ENCODE measurements at places on chromosomes 5 and 9.

- no peak for DNase-seq
These were observed 28.2 kb upstream of the LPAR1 start for GRCh38 chr9:111066468-111066867.

DNA sequence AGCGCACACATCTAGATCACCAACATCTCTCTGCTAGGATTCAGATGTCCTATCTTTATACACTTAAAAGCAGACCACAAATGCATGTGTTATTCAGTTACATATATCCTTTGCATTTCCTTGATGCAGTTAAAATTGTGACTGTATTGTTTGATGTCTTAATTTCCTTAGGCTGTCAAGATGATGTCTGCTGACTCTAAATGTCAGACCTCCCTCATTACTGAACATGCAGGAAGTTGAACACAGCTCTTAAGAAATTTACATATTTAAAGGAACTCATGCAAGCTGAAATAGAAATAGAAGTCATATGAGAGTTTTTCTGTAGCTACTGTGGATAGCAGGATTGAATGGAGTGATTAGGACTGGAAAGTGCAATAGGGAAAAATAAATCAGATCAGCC, 336.5 kb upstream of the SEMA6A start:
- DNase-seq, result no peak

GRCh38 chr5:1555011-1555807, 31.4 kb upstream of the LPCAT1 start:
- DNase-seq, result no peak

GRCh38 chr5:73438645-73439470, 9.7 kb downstream of the FOXD1 start:
- no peak for DNase-seq

DNA sequence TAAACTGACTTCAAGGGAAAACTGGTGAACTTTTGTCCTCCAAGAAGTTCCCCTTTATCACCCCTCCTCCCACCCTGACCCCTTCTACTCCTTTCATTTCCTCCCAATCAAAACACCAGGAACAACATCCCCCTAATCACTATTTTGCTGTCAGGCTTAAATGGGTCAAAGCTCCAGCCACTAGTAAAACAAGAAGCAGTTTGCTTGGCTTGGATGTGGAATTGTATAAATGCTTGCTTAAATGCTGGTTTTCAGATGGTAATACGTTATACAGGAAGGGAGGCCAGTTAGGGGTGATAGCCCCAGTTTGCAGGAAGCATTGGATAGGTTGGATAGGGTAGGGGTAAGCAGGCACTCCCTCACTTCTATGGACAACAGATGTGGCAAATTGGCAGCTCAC, 473.6 kb downstream of the AGTPBP1 start:
- DNase-seq, result no peak

GRCh38 chr9:131721076-131721475, 18.8 kb downstream of the RAPGEF1 start:
- DNase-seq, result no peak

- DNase-seq, result no peak
These were observed 35.6 kb upstream of the NSMF start for GRCh38 chr9:137494550-137495351.

- DNase-seq, result no peak
These were observed 459.6 kb downstream of the RAB3C start for GRCh38 chr5:59042201-59043055.

- no peak for DNase-seq
These were observed 13.2 kb downstream of the MED27 start for GRCh38 chr9:132066511-132066910.

DNA sequence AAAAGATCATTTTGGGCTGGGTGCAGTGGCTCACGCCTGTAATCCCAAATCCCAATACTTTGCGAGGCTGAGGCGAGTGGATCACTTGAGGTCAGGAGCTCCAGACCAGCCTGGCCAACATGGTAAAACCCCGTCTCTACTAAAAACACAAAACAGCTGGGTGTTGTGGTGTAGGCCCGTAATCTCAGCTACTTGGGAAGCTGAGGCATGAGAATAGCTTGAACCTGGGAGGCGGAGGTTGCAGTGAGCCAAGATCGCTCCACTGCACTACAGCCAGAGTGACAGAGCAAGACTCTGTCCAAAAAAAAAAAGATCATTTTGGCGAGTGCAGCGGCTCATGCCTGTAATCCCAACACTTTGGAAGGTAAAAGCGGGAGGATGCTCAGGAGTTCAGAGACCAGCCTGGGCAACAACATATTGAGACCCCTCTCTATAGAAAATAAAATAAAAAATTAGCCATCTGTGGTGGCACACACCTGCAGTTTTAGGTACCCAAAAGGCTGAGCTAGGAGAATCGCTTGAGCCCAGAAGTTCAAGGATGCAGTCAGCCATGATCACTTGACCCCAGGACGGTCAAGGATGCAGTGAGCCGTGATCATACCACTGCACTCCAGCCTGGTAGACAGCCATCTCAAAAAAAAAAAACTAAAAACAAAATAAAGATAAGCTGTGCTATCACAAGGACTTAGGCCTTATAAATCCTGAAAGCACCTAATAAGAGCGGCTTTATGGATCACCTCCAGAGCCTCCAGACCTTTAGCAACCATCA, 16.2 kb downstream of the PPP2CA start:
- DNase-seq, result no peak

DNA sequence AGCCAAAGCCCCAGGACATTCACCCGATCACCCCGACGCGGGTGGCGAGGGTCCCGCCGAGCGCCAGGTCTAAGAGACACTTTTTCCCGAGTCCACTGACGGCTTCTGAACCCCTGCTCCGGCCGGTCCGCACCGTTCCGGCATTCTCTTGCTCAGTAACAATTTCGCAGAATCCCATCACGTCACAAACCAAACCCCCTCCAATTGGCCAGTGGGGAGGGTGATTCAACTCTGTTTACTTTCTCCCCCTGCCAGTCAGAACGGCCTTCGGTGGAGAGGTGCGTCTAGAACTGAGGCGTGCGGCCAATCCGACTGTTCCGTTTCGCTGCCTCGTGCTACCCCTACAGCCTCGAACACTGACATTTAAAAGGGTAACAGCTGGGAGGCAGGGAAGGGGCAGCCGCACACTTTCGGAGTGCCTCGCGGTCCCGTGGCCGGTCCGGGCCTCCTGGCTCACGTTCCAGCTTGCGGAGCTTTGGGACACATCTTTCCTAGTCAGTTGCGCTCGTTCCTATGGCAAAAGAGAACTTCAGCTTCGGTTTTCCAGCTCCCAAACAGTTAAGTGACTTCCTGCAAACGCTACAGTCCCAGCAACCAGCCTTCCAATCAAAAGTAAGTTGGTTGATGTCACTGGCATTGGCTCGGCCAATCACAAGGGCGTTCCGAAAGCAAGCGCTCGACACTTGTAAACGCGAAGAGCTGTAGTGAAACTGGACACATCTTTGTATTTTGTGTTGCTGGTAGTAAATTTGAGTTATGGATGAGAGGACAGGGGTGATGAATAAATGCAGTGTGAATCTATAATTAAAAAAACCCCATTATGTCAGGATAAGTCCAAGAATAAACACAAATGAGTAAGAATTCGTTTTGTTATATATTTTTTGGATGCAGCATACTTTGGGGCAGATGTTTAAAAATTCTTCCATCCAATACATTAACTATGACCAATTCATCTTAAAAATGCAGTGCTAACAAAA, at the start of gene KLF9:
Gene KLF9, minus strand, starts transcription at position 859 of the 977 bp plus-strand sequence. CDS start 1,294 bp downstream, outside the sequence.
- peak; percentile 85 for DNase-seq

DNA sequence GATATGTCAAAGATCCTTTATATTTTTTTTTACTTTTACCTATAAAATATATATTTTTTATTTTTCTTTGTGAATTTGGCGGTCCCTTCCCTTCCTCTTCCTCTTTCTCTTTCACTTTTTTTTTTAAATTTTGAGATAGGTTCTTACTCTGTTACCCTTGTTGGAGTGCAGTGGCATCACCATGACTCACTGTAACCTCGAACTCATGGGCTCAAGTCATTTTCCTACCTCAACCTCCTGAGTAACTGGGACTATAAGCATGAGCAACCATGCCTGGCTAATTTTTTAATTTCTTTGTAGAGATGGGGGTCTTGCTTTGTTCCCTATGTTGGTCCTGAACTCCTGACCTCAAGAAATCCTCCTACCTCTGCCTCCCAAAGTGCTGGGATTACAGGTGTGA, 258.0 kb upstream of the CLINT1 start:
- DNase-seq, result no peak

DNA sequence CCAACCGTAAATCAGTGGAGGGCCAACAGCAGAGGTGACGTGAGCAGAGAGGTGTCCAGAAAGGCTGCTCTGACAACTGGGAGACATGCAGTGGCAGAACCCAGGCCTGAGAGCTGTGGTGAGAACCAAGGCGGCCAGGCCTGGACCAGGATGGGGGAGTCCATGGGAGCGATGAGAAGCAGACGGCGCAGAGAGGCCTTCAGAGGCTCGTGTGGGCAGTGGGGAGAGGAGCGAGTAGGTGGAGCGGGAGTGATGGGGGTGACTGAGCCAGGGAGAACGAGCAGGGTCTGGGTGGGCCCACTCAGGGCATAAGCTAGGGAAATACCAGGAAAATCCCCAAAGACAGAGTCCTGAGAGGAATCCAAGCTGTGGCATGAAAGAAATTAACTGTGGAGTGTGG, 7.9 kb upstream of the IL3 start:
- no peak for DNase-seq

DNA sequence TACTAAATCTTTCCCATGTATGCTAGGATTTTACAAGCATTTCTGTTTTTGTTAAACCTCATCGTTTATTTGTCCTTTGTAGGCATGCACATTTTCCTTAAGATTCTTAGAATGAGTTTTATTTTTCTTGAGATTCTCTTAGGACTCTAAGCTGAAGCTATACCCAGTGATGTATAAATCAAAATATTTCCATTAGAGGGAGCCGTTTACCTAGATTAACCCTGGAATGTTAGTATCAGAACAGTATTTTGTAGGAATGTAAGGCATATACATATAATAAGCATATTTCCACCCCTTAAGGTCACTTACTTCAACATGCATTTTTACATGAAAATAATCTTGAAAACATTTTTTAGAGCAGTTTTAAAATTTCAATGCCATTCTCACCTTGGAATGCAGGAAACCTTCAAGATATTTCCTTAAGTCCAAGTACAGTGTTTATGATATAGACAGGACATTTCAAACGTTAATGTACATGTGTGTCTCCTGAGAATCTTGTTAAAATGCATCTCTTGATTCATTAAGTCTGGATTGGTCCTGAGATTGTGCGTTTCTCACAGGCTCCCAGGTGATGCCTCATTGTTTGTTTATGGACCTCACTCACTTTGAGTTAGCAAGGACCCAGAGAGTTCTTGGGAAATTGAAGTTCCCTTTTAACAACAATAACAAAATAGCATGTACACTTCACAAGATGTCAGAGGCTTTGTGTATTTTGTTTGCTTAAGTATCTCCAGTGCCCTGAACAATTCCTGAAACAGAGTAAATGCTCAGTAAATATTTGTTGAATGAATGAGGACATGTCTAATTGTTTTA, 34.9 kb upstream of the FCHO2 start:
- no peak for DNase-seq

DNA sequence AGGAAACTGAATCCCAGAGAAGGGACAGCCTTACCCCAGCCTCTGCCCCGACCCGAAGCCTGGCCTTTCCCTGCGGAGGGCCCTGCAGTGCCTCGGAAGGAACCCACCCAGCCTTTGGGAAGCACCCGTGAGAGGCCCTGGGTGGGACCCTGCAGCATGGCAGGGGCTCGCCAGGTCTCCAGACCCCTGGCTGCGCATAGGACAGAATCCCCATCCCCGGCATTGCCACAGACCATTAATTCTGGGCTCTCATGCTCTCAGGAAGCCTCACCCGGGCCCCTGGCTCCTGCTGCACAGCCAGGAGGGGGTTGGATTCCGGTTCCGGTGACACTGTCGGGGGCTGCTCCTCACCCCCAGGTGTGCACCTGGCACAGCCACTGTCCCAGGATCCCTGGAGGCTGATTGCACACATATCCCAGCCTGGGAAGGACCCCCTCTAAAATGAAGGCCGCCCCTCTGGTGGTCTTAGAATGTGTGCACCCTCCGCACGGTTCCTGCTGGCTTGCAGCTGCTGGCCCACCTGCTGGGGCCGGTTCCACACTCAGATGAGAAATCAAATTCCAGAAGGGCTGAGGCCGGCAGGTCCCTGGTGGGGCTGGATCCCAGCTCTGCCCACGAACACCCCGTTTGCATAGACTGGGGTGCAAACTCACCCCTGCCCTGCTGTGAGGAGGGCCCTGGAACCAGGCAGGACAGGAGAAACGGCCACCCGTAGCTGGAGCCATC, 4.7 kb downstream of the EGFL7 start:
- no peak for DNase-seq

DNA sequence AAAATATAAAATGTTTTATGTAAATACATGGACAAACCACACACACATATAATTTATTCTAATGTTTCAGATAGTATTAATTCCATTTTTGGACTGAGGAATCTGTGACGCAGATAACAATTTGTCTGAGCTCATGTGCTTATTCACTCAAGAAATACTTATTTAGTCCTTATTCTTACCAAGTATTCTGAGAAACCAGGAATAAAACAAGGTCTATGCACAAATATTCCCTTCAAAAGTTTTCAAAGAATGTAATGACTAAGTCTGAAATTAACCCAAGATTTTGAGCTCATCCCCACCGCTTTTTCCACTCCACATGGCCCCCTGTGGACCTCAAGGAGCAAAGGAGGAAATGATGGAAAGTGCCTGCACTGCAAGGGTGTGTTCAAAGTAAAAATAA, 1022.3 kb downstream of the EFNA5 start:
- DNase-seq, result no peak

DNA sequence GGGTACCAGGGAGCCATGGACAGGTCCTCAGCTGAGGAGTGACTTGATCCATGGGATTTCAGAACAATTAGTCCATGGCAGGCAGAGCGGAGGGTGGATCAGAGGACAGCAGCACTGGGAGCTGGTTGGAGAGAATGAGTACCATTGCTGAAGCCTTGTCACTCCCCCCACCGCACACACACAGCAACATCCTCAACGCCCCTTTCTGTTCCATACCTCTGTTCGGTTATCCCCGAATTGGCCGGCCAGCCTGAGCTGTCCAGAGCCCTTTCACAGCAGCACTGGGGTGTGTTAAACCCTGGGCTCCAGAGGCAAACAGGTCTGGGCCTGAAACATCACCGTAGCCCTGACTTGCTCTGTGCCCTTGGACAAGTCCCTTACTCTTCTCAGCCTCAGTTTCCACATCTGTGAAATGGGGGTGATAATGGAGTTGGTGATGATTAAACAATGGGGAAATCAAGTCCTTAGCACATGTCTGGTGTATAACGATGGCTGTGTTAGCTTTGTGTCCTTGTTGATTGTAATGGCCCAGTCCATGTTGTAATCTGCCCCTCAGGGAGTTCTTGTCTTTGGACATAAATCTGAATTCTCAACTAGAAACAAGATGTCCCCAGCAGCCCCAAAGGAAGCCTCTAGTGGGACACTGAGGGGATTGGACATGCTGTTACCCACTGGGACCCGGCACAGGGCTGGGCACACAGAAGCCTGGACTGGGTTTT, 16.9 kb downstream of the GSN start:
- no peak for DNase-seq
